Cardiac muscle cell (in vitro differentiated cells and primary cell): ENCODE measurements at places on chromosomes 2 and 18. TPM values are rescaled to one million over a fixed set of nuclear protein-coding genes. Genes with fewer than 3 reads are reported as not detected.

Gene DSC2
- total RNA-seq = 14.9 and 19.0 TPM in 2 replicates

Gene LAMA3
- total RNA-seq = 0.18 and 0.39 TPM in 2 replicates

Gene GKN1
- not detected in 2 replicates for total RNA-seq

Gene CPO
- total RNA-seq = 0.11 and 0.42 TPM in 2 replicates

Gene TFCP2L1
- total RNA-seq = not detected in 2 replicates

Gene CSRNP3
- total RNA-seq = 10.8 and 13.8 TPM in 2 replicates

Gene TUBA3E
- not detected in 2 replicates for total RNA-seq

Gene SLC30A3
- total RNA-seq = 75.1 and 84.7 TPM in 2 replicates

Gene GPR35
- 0.70 and 5.1 TPM in 2 replicates for total RNA-seq

Gene TMEM37
- 1.5 and 4.3 TPM in 2 replicates for total RNA-seq

Gene REG3G
- not detected in 2 replicates for total RNA-seq

Gene PJVK
- 3.9 and 6.9 TPM in 2 replicates for total RNA-seq

Gene REL
- 5.0 and 11.5 TPM in 2 replicates for total RNA-seq

Gene C2orf66
- 0.27 TPM in 1 of 2 replicates, not detected in the other for total RNA-seq

Gene GATA6
- total RNA-seq = 182 and 187 TPM in 2 replicates

Gene ACVR2A
- total RNA-seq = 8.9 and 12.4 TPM in 2 replicates

Gene CHRND
- 0.09 TPM in 1 of 2 replicates, not detected in the other for total RNA-seq

Gene NOSTRIN
- total RNA-seq = 0.49 and 0.92 TPM in 2 replicates

Gene DSEL
- 0.99 and 1.2 TPM in 2 replicates for total RNA-seq

Gene DSG4
- not detected in 2 replicates for total RNA-seq

Gene SERTAD2
- 14.0 and 21.2 TPM in 2 replicates for total RNA-seq

Gene SLC35G4
- not detected in 2 replicates for total RNA-seq

Gene SCG2
- total RNA-seq = 0.07 TPM in 1 of 2 replicates, not detected in the other

Gene HOXD8
- not detected in 2 replicates for total RNA-seq

Gene LBX2
- 0.49 and 0.80 TPM in 2 replicates for total RNA-seq

Gene CNTNAP5
- total RNA-seq = 0.03 TPM in 1 of 2 replicates, not detected in the other

Gene ACMSD
- not detected in 2 replicates for total RNA-seq

Gene CD207
- not detected in 2 replicates for total RNA-seq

Gene DES
- total RNA-seq = 37.2 and 47.0 TPM in 2 replicates

Gene ALPI
- not detected in 2 replicates for total RNA-seq
